ENCODE measurements at places on chromosomes 3 and 15.

DNA sequence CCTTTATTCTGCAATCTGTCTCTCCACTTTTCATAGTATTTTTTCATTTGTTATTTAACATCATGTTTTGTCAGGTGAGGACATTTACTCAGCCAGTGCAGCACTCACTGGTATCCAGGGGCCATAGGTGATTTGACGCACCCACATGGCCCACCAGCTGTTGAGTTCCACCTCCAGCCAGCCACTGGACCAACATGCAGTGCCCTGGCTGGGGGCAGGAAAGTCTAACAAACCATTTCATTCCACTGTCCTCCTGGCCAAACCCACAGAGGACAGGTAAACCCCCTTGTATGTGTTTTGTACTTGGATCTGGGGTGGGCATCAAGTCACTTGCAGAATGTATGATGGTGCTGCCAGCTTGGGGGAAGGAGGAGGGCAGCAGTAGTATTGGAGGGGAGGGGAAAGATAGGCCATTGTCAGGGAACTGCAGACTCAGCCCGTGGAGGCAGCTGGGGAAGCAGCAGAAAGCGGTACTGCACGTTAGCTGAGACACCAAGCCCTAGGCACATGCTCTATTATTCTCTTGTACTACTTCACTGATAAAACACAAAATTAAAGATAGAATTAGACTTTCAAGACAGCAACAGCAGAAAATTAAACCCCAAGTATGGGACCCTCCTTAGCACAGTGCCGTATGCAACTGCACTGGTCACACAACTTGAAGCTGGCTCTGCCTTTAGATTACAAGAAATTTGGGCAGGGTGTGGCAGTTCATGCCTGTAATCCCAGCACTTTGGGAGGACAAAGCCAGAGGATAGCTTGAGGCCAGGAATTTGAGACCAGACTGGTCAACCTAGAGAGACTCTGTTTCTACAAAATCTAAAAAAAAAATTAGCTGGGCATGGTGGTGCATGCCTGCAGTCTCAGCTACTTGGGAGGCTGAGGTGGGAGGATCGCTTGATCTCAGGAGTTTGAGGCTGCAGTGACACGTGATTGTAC, 15.4 kb upstream of the RPL24 start:
- no peak for DNase-seq

- DNase-seq = no peak
Observed at GRCh38 chr15:89654301-89654761, 936 bp downstream of the KIF7 start.

GRCh38 chr3:62553811-62554210, 180.5 kb upstream of the FEZF2 start:
- no peak for DNase-seq

DNA sequence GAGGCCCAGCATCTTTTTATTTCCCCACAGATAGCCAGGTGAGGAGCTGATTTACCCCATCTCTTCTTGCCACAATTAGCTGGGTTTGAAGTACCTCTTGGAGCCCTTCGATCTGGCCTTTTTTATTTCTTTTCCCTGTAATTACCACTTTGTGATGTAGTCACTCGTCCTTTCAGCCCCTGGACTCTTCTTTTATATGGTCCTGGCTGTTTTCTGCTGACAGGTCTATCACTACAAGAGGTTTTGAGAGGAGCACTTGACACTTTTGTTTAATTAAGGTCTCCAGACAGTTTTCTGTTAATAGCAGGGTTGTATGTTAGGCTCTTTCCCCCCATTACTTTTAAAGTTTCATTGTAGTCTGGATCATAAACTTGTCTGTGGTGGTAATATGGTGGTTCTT, 11.8 kb downstream of the ATXN7 start:
- DNase-seq = no peak

GRCh38 chr3:52030714-52031310, 25.6 kb downstream of the DUSP7 start:
- DNase-seq = no peak

- no peak for DNase-seq
Observed at GRCh38 chr15:81411051-81411450, 37.0 kb upstream of the TMC3 start.

DNA sequence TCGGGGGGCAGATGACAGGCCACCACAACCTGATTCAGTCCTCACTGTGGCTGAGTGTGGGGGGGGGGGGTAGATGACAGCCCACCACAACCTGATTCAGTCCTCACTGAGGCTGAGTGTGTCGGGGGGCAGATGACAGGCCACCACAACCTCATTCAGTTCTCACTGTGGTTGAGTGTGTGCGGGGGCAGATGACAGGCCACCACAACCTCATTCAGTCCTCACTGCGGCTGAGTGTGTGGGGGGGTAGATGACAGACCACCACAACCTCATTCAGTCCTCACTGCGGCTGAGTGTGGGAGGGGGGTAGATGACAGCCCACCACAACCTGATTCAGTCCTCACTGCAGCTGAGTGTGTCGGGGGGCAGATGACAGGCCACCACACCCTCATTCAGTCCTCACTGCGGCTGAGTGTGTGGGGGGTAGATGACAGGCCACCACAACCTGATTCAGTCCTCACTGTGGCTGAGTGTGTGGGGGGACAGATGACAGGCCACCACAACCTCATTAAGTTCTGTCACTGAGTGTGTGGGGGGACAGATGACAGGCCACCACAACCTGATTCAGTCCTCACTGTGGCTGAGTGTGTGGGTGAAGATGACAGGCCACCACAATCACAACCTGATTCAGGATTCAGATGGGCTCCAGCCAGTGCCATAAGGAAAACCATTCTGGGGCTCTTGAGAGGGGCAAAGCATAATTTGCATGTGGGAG, 16.9 kb downstream of the ZNF717 start:
- DNase-seq = no peak

- DNase-seq = no peak
Observed at GRCh38 chr3:487614-488013, 291.1 kb downstream of the CHL1 start.

GRCh38 chr3:29512641-29513040, 231.8 kb downstream of the RBMS3 start:
- DNase-seq = no peak

GRCh38 chr3:31839144-31839917, 141.7 kb downstream of the OSBPL10 start:
- DNase-seq = no peak

- DNase-seq = no peak
Observed at GRCh38 chr3:7752005-7752404, 749.6 kb upstream of the LMCD1 start.

GRCh38 chr15:38745626-38746025, 181.0 kb upstream of the RASGRP1 start:
- no peak for DNase-seq

DNA sequence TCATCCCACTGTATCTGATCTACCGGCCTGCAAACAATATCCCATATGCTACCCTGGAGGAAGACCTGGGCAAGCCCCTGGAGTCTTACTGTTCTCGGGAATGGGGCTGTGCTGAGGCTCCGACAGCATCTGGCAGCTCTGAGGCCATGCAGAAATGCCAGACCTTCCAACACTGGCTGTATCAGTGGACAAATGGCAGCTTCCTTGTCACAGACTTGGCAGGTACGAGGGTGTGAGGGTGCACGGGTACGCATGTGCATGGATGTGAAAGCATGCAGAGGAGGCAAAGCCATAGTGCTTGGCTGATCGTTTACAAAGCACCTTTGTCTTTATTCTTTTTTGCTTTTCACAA, 20.0 kb upstream of the SLC28A1 start:
- no peak for DNase-seq

DNA sequence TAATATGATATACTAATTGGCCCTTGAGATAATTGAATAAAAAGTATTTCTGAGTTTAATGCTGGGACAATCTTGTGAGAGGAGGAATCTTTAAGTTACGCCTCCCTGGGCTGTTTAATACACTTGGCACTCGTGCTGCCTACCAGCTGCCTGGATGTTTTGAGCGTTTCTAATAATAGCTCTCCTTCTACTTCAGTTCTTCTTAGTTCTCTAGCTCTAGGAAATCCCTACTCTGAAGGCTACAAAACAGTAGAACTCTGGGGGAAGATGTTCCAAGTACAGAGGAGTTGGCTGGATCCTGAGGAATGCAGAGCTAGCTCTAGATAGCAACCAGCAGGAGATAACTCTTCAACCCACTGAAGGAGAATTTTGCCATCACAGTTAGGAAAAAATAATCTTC, 3.5 kb downstream of the NAALADL2 start:
- no peak for DNase-seq

GRCh38 chr3:40387001-40387894, at the start of gene ENTPD3:
Gene ENTPD3, plus strand, starts transcription at chr3:40387184. Its CDS starts 874 bp downstream, at chr3:40388058.
- DNase-seq = no peak

DNA sequence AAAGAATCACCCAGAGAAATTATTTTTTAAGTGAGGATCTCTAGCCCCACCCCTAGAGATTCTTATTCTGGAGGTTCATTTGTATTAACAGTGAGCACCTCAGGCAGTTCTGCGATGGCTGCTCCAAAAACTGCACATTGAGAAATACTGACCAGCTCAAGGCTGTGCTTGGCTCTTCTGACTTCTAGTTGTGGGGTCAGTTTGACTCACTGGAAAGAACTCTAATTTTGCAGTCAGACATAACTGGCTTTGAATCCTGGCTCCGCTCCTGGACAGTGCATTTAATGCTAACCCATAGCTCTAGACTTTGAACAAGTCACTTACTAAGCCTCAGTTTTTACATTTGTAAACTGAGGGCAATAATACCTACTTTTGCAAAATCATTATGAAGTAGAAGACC, 123.6 kb upstream of the SKOR1 start:
- no peak for DNase-seq

DNA sequence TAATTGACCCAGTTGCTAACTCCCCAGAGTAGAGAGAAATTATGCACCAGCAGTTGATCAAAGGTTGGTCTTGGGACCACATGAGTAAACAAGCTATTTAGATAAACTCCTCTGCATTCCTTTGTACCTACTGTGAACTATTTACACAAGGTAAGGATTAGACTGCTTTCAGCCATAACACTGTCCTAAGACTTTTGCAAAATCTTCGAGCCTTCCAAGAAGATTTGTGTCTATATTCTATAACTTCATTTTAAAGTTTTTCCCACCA, 108.5 kb upstream of the UNC13C start:
- no peak for DNase-seq

DNA sequence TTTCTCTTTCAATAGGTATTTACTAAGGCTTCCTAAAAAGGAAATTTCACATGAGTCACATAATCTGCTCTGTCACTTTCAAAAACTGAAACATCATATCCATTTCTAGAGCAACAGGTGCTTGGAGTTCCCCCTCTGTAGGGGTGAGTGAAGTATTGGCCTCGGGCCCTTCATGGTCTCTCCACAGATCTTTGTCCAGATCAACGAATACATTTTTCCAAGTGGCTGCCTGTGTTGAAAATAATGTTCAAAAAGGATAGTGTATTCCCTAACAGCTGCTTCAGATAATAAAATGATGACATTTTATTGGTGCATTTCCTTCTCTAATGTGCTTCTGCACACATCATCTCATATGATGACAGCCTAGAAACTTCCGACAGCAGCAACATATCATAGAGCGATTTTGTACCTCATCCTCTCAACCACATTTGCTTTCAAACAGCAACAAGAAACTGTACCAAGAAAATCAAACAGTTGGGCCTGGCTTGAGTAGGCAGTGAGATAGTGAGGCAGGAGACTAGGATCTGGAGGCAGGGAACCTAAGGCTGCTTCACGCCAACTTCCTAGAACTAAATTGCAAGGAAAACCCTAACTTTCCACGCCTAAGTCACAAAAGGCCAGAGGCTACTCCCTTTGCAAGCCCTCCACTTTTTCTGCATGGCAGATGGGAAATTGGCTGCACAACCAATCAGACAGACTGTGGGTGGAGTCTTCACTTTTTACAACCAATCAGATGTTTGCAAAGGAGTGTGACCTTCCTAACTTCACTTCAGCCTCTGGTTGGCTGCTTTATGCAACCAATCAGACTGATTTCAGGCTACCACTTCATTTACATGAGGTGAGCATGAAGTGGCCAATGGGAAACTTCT, 340.2 kb downstream of the LRRC3B start:
- no peak for DNase-seq

Data from esophagus squamous epithelium (tissue), 5 donors.